Psoas muscle (tissue), 8 donors: ENCODE measurements at places on chromosomes 12 and 14. TPM values are rescaled to one million over a fixed set of nuclear protein-coding genes. Genes with fewer than 3 reads are reported as not detected.
A peak's percentile ranks its signal among the peaks of the same experiment; 100 is the strongest.

ADAMTS20 gene
- 0.01 TPM for polyA plus RNA-seq

NT5DC3 gene
- 5.2 TPM for polyA plus RNA-seq

NAB2 gene
- 8.2 TPM for polyA plus RNA-seq

CLEC9A gene
- not detected for polyA plus RNA-seq

TAS2R50 gene
- not detected for polyA plus RNA-seq

PLA2G1B gene
- polyA plus RNA-seq: 0.81 TPM

CCDC197 gene
- 0.69 TPM for polyA plus RNA-seq

NINJ2 gene
- polyA plus RNA-seq: 11.8 TPM

DLK1 gene
- 9.2 TPM for polyA plus RNA-seq

ACOT4 gene
- 0.11 TPM for polyA plus RNA-seq

LUM gene
- 13.5 TPM for polyA plus RNA-seq

BEGAIN gene
- 0.08 TPM for polyA plus RNA-seq

FAM186B gene
- polyA plus RNA-seq: 1.00 TPM

DNA sequence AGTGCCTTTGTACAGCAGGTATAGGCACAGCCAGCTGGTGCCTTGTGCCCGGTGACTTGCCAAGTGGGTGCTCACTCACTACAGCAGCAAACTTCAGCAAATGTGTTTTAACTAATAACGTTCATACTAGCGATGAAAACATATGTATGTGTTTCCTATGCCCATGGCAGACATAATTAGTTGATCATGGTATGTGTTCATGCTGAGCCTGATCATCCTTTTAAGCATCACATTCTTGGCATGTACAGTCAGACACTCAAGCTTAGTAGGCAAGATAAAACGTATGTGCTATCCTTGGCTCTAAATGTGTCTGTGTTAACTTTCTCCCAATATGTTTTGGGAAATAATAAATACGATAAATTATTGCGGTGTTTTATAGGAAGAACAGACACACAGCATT, 55.6 kb downstream of the RASSF8 start:
- DNase-seq: no peak

DNA sequence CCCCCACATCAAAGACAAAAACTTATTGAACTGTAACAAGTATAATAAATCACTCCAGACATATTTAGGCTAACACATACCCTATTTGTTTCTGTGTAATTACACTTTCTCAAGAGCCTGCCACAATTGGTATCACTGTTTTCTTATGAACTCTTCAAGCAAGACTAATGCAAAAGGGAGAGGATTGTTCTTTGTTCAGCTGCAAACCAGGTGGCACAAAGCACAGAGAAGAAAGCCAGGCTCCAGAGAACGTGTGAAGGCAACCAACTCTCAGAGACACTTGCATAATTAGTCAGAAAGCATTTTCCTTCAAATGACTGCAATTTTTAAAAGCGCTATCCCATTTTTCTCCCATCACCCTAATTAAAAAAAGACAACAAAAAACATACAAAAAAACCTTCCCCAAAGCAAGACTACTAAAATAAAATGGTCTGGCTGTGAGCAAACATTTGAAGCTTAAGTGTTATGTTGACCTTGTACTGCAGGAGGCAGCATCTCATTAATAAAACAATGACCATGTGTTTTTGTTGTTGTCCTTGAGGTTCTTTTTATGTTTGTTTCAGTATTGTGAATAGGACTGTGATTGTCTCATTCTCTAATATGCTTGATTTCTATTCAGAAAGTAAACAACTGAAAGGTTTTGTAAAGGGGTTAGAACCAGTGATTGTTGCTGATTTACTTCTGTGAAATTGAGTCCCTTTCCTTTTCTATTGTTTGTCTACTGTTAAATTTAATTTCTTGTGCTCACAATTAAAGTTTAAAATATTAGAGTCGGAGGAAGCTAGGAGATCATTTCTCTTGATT, 452.7 kb upstream of the PDE3A start:
- DNase-seq: no peak

DNA sequence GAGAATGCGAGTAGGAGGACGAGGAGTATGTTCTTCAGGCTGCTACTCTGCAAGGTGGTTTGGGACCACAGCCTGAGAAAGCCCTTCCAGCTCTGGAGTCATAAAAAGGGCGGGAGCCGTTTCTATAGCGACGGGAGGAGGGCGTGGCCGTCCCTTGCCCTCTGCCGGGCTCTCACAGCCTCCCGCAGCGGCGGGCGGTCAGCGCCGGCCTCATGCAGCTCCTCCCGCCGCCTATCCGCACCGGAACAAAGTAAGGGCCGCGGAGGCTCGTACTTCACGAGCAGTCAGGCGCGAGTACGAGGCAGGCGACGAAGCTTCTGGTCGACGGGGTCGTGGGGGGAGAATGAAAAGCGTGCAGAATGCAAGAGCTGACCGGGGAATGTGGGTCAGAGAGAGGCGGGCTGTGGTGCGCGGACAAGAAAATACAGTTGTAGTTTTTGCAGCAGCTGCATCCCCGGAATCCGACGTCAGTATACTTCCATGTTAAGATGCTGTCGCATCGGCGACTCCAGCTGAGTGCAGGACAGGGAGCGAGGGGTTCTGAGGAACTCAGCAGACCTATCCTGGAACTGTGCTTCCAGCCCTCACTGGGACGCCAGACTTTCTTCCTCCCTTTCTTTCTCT, at the start of gene DYRK4:
Gene DYRK4, plus strand, starts transcription at position 175 of the 624 bp plus-strand sequence. Its CDS starts 38 bp downstream, at position 213.
- peak; percentile 82 for DNase-seq

- DNase-seq: no peak
Observed at GRCh38 chr14:91230397-91231035, 14.0 kb downstream of the GPR68 start.

GRCh38 chr12:27336282-27336653, 3.6 kb downstream of the BMAL2 start:
- no peak for DNase-seq

- no peak for DNase-seq
Observed at GRCh38 chr12:6840330-6840729, 395 bp upstream of the GNB3 start.

GRCh38 chr12:29943683-29944082, 159.9 kb upstream of the TMTC1 start:
- no peak for DNase-seq

DNA sequence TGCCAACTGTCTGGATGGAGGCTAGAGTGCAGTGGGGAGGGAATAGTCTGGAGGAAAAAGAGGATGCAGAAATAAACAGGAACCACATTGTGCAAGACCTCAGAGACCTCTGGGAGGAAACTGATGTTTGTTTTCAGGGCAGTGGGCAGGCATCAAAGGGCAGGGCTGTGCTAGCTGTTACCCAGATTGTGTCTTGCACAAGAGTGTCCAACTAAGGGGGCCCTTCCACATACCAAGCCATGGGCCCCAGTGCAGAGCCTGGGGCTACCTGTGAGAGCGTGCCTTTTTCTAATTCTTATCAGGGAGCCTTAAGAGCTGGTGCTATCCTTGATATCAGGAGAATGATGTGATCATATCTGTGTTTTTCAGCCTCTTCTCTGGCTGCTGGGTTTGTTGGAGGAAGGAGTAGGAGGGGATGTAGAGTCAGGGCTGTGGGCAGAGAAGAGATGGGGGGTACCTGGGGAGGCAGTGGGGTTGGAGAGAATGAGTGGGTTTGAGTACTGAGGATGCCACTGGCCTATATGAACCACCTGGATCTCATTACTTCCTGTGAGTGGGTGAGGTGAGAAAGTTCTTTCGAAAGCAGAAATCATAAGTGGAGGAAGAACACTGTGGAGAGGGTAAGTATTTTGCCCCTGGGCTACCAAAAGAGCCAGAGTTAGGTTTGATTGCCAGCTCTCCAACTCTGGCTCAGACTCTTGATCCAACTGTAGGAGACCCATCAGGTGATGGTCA, 259.2 kb upstream of the CRY1 start:
- DNase-seq: no peak

DNA sequence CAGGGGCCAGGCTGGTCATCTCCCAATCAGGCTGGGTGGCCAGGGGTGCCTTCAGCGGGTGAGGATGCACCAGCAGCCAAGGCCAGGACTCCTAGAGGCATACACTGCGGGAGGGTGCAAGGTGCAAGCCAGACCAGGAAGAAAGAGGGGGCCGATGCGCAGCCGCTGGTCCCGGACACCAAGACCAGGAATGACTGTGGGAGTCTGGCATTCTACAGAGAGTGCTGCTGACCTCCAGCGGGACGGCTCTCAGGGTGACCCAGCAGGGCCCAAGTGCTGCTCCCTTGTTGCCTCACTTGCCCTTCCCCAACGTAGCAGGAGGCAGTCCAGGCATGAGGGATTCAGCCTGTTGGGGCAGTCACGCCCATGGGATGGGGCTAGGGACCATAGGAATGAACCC, 35.8 kb downstream of the DEGS2 start:
- DNase-seq: no peak

- no peak for DNase-seq
Observed at GRCh38 chr12:71641390-71641789, 22.3 kb downstream of the ZFC3H1 start.

DNA sequence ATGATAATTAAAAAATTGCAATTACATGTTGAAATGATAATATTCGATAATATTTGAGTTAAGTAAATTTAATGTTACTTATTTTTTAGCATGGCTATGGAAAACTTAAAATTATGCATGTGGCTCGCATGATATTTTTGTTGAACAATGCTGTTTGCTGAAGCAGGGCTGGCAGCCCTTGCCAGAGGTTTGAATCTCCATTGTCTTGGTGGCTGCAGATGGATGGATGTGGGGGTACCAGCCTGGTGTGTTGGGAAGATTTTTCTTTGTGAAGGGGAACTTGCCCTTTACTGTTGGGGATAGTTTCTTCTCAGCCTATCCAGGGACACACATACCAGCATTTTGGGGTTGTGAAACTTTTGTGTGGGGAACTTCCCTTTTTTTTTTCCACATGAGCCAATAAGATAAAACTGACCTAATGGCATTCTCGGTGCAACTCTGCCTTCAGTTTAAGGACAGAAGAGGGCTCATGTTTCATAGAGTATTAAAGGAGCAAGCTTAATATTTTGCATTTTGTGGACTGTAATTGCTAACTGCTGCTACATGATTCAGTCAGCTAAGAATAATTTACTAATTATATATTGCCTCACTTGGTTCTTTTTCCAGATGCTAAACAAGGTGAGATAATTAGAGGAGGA, 8.8 kb downstream of the RASSF3 start:
- no peak for DNase-seq

DNA sequence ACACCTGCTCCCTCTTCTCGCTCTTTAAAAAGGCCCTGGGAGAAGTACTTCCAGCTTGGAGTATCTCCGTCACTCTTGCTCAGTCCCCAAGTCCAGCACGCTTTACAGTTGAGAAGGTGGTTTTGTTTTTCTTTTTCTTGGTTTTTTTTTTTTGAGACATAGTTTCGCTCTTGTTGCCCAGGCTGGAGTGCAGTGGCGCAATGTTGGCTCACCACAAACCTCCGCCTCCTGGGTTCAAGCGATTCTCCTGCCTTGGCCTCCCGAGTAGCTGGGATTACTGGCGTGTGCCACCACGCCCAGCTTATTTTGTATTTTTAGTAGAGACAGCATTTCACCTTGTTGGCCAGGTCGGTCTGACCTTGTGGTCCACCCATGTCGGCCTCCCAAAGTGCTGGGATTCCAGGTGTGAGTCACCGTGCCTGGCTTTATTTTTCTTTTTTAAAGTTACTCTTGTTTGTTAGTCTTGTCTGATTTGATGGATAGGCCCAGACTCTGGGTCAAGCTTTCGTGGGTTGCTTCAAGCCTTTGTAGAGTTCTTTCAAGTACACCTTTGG, 1.9 kb downstream of the TDRD9 start:
- no peak for DNase-seq

DNA sequence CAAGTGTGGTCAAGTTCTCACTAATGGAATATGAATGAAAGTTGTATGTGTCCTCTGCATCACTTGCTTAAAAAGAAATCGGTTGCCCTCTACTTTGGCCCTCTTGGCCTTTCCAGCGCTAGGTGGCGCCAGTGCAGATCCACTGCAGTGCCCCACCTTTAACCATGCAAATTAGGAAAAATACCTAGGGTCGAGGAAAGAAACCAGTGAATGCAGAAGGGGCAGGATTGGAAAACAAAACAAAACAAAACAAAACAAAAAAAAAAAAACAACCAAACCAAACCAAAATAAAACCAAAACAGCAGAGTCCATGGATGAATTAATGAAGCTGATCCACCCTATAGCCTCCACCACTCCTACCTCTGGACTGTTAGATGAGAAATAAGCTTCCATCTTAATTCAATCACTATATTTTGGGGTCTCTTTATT, 12.9 kb upstream of the NEMF start:
- DNase-seq: peak; percentile 85

DNA sequence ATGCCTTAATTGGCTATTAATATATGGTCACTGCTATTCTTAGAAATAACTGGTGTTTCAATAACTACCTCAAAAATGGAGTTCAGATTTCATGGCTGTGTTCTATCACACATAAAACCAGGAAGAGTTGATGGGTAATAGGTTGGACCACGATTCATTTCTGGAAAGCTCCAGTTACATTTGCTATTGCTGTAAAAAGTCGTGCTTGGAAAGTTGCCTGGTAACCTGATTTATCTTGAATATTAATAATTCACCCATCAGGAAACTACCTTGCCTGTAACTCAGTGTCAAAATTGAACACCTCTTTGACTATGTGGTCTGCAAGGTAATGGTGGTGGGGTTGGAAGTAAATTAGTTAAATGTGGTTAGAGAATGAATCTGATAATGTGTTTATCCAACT, 104.7 kb upstream of the IFNG-AS1 start:
- DNase-seq: no peak

- no peak for DNase-seq
Observed at GRCh38 chr14:72558721-72559120, 335.2 kb downstream of the DPF3 start.

DNA sequence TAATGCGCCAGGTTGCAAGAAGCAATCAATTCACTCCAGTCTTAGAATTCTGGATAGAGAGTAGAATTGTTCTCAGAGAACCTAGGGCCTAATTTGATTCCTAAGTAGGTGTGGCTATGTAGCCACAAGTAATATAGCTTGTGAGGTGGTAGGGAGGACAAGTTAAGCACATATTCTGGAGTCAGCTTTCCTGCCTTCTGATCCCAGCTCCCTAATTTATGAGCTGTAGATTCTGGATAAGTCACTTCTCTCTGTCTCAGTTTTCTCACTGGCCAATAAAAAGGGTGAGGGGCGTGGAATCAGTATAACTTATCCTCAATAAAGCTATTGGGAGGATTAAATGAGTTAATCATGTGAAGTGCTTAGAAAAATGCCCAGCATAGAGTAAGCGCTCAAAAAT, 3.0 kb upstream of the SNW1 start:
- no peak for DNase-seq

- no peak for DNase-seq
Observed at GRCh38 chr12:46491548-46491947, 119.0 kb upstream of the SLC38A2 start.

DNA sequence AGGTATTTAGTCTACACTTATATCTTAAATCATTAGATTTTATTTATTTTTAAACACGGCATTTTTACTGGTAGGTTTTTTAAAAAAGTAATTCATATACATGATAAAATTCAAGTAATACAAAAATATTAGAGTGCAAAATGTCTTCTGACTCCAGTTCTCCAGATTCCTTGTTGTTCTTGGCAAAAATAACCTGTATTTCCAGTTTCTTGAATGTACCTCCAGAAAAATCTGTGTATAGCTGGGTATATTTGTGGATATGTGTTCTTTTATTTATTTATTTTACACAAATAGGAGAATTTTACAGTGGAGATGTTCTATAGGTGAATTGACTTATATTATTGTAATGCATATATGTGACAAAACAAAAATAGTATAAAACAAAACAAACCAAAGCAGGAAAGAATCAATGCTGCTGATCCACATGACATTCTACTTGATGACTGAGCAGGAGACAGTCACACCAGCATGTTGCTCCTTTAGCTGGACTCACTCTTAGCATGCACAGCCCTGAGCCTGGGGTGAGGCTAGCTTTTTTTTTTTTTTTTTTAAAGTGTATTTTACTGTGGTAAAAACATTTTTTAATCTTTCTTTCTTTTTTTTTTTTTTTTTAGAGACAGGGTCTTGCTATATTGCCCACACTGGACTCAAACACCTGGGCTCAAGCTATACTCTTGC, 42.2 kb upstream of the SLC38A2 start:
- DNase-seq: no peak
